Activated T-cell treated with anti-CD3 and anti-CD28 coated beads, Interleukin-2, amount 50 U/mL, for 48 hours (primary cell): ENCODE measurements at places on chromosomes 7 and 10.

- DNase-seq = no peak
These were observed 135.4 kb upstream of the SEMA3D start for GRCh38 chr7:85322252-85322651.

- no peak for DNase-seq
These were observed 184.2 kb upstream of the BET1 start for GRCh38 chr7:94188350-94188749.

- no peak for DNase-seq
These were observed 58.9 kb upstream of the ADO start for GRCh38 chr10:62745581-62745980.

DNA sequence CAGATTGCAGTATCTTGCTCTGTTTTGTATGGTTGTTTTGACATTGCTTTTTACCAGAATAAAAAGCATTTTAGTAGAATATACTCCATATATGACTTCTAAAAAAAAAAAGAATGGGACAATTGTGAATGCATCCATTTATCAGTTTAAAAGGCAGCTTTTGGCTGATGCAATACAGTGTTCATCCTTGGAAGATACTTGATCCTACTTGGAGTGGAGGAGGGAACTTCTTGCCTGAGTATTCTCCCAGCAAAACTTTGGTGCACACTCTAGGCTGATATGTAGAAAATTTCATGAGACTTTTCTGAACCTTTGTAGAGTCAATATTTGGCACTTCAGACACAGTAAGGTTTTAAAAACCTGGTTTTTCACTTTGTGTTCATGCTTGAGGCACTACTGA, 40.2 kb downstream of the WDR11 start:
- DNase-seq = no peak

DNA sequence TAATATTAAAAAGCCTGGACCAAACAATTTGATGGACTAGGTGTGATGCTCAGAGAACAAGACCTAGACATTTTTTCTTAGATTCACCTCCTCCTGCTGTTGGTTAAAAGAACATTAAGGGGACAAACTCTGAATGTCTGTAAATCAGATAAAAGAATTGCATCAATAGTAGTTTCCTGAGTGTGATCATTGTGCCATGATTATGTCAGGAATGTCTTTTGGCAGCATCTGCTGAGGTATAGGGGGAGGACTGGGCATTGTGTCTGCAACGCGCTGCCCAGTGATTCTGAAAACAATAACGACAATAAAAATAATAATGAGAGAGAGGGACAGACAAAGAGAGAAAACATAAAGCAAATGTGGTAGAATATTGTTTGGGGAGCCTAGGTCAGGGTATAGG, 6.9 kb downstream of the C7orf57 start:
- DNase-seq = no peak

GRCh38 chr7:47556511-47557180, 25.3 kb downstream of the TNS3 start:
- DNase-seq = no peak

- no peak for DNase-seq
These were observed 207.3 kb upstream of the POT1 start for GRCh38 chr7:125136755-125137532.

DNA sequence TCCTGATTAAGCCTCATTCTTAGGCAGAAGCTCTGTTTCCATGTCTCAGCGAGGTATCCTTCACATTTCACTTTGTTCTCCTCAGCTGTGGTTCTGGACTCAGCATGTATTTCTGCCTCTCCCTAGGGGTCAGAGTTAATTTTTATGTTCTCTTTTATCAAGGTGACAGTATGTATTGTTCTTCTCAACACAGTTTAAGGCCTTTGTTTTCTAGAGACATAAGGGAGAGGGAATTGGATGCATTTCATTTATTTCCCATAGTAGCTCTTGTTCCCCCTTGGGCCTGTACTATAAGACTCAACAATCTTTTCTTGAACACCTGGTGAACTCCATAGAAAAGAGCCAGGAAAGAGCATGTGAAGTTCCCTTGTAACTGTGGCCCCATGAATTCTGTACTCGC, 214.3 kb downstream of the ZWINT start:
- no peak for DNase-seq

GRCh38 chr7:133051066-133051465, 30.8 kb downstream of the CHCHD3 start:
- no peak for DNase-seq

DNA sequence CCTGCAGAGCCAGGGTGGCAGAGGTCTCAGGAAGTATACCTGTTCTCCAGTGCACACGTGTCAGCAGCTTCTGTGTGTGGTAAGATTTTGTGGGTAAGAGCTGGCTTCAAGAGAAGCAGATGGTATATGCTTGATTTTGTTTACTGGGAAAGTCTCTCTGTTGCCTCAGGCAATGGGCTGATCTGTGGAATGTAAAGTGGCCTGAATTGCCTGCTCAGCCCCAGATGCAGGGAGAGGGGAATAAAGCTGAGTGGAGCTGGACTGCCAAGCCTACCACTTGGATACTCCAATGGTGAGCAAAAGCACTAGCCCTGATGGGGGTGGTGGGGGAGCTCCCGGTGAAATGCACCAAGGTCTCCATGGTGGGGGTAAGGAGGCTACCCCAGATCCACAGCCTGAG, 156.1 kb downstream of the WDR11 start:
- no peak for DNase-seq

GRCh38 chr10:104774234-104774633, 133.1 kb downstream of the SORCS3 start:
- no peak for DNase-seq

- no peak for DNase-seq
These were observed 42.1 kb upstream of the EFCAB10 start for GRCh38 chr7:105623378-105623777.

- no peak for DNase-seq
These were observed 47.2 kb upstream of the DPYSL4 start for GRCh38 chr10:132139526-132139925.

DNA sequence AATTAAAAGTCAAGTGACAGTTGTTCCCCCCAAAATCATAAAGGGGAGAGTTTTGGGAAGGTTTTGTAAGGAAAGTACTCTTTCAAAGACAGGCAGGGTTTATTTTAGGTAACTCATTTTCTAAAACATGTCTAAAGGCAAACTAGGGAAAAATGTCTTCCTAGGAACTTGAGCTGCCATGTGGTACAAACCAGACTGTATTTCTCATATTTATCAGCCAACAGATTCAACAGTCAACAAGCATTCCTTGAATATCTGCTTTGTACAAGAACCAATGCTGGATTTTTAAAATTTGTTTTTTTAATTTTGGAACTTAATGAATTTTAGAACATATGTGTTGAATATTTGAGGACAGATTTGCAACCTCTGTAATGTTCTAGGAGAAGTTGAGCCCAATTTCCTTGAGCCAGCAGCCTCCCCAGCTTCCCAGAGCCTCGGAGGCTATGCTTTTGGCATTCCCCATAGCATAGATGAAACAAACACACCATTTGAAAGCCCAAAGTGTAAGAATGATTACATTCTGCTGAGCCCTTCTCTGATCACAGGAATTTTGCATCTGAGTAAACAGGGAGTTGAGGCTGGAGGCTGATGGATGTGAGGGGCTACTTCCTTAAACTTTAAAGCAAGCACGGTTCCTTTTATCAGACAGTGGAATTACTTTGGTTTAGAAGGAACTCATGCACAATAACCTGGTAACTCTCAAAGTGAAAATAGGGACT, 345.1 kb downstream of the RNLS start:
- DNase-seq = no peak

- peak; percentile 84 for DNase-seq
These were observed 27.8 kb downstream of the RBM20 start for GRCh38 chr10:110671788-110672579.

DNA sequence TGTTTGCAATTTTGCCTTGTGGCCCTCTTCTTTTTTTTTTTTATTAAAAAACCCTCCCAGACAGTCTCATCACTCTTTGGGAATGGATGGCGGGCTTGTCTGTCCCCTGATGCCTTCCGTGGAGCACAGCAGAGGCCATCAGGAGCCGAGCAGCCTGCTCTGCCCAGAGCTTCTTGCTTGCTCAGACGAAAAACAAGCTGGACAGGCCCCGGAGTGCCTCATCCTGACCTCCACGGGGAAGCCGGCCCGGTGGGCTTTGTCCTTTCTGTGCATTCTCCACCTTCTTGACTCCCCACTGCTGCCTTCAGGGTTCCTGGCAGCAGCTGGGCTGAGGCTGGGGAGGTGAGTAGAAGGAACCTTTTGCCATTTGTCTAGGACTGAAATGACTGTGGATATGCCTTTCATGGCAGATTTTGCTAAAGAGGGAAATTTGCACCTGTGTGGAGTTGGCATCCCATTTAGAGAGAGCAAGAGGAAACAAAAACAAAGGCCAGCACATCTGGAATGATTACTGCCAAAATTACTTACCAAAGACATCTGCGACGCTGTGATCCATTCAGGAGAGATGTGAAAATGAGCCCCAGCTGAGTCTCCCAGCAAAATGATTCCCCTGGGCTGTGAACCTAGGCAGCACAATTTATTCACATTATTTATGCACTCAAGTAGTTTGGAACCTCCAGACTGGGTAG, 108.3 kb downstream of the AOAH start:
- DNase-seq = no peak

DNA sequence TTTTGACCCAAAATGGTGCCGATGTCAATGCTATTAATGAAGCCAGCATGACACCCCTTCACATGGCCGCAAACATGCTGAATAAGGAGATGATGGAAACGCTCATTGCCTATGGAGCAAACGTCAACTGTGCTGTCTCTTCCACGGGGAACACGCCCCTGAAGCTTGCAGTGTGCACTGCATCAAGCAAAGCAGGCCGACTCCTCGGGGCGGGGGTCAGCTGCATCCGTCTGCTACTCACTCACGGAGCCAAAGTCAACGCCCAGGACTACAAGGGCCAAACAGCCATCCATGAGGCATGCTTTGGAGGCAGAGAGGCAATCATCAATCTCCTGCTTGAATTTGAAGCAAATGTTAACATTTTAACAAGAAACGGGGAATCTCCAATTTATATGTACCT, 4.5 kb downstream of the ANKRD61 start:
- no peak for DNase-seq

GRCh38 chr10:131983780-131984179, 2.1 kb upstream of the BNIP3 start:
- DNase-seq = no peak

DNA sequence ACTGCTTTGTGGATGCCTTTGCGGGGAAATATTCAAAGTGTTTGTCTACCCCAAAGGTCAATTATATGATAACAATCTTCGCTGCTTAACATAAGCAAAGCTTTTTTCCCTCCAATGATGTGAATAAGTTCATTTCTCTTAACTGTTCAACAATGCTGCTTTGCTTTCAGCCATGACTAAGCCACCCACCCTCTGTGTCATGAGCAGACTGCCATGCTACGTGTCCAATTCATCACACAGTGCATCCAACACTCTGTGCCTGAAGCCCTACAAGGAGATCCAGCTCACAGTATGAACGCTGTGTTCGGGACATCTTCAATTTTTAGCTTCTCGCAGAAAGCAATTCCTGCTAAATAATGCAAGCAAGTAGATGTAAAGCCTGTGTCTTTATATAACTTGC, 5.7 kb upstream of the TAS2R40 start:
- no peak for DNase-seq

DNA sequence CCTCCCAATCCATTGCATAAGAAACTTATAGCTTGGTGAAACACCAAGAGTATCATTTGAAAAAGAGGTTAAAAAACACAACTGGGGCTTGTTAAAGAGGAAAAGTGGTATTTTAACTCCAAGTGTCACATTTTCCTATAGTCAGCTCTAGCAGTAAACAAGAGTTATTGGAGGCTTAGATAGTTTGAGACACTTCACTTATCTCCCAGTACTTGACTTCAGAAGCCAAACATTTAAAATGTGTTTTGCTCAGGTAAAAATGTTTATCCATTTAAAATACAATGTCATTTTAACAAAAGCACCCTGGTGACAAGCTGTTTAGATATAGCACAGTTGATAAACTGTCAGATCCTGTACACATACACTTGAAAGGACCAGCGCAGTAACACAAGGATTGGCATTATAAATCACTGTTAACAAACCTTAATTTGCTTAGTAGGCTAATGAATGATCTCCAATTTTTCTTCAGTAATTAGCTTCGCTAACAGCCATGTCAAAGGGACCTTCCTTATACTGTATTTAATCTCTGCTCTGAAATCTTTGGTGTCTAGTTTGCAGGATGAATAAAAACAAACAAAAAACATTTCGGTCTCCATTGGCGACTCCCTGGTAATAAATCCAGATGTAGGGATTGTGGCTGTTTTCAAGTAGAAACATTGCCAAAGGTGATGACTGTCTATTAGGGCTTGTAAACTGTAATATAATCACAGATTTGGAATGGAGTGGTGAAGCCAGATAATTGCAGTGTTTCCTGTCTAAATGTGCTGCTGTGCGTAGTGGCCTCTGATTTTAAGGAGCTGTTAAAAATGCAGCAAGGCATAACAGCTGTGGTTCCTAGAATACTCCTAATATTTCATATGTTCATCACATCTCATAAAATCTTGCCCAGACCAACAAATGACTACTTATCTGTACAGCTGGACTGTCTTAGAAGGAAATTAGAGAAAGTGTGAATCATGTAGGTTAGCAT, 545.1 kb downstream of the AUTS2 start:
- no peak for DNase-seq

DNA sequence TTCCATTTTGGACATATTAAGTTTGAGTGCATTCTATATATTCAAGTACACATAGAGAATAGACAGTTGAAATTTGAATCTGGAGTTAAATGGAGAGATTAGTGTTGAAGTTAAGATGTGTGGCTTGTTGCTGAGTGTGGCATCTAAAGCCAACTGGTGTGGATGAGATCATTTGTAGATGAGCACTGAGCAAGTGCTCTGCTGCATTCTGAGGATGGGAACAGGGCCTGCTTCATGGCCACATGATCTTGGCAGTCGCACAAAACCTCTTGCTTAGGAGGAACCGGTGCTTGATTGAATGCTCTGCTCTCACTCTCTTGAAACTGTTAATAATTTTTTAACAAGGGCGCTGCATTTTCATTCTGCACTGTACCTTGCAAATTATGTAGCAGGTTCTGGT, 62.0 kb downstream of the EPDR1 start:
- no peak for DNase-seq

DNA sequence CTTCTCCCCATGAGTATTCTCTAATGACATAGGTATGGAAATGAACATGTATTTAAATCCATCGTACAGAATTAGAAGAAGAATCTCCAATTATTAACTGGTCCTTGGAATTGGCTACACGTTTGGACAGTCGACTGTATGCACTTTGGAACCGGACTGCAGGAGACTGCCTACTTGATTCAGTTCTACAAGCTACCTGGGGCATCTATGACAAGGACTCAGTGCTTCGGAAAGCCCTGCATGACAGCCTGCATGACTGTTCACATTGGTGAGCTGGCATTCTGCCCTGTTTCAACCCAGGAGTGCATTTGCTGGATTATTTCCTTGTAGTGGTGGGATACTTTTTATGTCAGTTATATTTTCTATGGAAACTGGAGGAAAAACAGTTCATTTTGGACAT, 32.2 kb downstream of the ZRANB1 start:
- no peak for DNase-seq

DNA sequence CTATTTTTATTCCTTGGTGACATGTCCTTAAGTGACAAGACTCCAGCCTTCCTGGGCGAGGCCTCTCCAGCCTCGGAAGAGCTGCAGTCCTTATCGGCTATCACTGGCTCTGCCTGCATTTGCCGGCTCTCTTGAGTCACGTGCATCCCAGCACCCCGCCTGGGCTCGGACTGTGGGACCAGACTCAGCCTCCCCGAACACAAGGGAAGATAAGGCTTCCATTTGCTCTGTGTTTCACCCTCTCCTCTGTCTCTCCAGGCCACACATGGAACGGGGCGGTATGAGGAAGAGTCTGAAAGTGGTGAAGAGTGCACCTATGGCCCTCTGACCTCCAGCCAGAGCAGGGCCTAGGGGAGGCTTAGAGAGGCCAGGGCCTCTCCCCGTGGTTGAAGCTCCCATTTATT, 4.7 kb downstream of the GDF2 start:
- DNase-seq = no peak

- no peak for DNase-seq
These were observed 952 bp downstream of the DIP2C start for GRCh38 chr10:688312-689120.
